CD4-positive, alpha-beta T cell treated with Interleukin-10 for 1 hour (primary cell): ENCODE measurements at places on chromosomes 6 and 20.

- no peak for DNase-seq
Measured at GRCh38 chr6:45611491-45611890, 233.8 kb upstream of the SUPT3H start.

DNA sequence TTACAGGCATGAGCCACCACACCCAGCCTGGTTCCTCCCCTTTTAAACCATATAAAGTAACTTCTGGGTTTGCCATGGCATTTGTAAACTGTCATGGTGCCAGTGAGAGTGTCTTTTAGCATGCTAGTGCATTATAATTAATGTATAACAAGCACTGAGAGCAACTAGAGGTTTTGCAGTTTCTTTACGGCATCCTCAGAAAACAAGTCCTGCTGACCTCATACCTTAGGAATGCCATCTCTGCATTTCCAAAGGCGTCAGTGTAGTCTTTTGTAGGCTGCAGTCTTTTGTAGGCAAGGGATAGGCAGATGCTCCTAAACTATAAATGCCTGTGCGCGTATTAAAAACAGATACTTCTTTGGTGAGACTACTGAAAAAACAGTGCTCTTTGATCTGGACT lies 75.0 kb upstream of the EZR start:
- DNase-seq, result no peak

- no peak for DNase-seq
Measured at GRCh38 chr6:6080975-6081374, 74.2 kb upstream of the NRN1 start.

DNA sequence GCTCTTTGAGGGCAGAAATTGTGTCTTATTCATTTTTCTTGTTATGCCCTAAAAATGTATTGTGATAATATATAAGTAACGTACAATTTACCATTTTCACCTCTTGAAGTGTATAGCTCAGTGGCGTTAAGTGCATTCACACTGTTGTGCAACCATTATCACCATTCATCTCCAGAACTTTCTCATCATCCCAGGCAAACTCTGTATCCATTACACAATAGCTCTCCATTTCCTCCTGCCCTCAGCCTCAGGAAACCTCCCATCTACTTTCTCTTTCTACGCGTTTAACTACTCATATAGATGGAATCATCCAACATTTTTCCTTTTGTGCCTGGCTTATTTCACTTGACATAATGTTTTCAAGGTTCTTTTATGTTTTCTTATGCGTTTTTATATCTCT lies 184.6 kb downstream of the ESR1 start:
- no peak for DNase-seq

GRCh38 chr6:10478187-10479040 lies 42.7 kb upstream of the GCNT2 start:
- DNase-seq, result peak; percentile 39

DNA sequence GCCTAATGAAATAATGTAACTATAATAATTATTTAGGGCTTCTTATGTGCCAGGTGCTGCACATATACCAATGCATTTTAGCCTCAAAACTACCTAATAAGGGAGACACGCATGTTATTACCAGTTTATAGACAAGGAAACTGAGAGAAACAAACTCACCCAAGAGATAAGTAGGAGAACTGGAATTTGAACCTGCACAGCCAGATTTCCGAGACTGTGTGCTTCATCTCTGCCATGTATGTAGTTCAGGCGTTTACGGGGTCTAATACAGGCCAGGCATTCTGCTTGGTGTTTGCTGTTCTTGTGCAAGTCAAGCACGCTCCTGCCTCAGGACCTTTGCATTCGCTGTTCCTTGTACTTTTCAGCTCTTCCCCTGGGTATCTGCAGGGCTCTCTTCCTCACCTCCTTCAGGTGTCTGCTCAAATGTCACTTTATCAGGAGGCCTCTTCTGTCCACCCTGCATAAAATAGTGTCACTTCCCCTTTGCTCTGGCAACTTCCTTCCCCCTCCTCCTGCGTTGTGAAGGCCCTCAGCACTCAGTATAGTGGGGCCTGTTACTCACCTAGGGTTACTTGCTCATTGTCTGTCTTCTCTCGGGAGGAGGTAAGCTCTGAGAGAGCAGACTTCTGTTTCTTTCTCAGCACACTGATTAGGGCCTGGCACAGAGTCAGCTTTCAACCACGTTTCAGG lies 6.1 kb upstream of the NSFL1C start:
- DNase-seq, result no peak

DNA sequence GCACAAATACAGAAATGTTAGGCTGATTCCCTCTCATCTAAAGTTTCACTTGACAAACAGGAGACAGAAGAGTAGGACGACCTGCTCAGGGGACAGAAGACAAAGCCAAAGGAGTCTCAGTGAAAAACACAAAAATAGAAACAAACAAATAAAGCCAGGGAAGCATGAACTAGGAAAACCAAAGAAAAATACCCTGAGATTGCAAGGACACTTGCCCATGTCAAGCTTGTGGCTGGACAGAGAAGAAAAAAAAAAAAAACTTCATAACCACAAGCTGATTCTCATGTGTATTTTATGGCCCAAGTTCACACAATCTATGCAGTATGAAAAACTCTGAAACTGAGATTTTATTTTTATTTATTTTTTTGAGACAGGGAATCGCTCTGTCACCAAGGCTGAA lies 85.6 kb upstream of the BEND6 start:
- no peak for DNase-seq

- no peak for DNase-seq
Measured at GRCh38 chr6:163828038-163828795, 413.7 kb downstream of the QKI start.

DNA sequence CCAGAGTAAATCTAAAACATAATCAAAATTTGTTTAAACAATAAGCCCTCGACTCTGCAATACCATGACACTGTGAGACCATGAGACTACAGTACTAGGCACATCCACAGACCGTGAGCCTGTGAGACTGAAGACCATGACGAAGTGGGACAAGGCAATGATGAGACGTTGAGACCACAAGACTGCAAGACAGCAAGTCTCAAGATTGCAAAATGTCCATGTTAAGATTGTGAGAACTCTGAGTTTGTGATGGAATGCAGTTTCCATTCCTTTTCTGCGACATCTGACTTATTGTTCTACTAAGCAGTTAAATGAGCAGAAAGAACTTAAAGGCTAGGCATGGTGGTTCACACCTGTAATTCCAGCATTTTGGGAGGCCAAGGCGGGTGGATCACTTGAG lies 102.1 kb upstream of the PHACTR1 start:
- DNase-seq, result no peak

- no peak for DNase-seq
Measured at GRCh38 chr20:49786196-49786595, 26.4 kb upstream of the SLC9A8 start.

- no peak for DNase-seq
Measured at GRCh38 chr20:47118206-47118605, 223.6 kb downstream of the EYA2 start.

DNA sequence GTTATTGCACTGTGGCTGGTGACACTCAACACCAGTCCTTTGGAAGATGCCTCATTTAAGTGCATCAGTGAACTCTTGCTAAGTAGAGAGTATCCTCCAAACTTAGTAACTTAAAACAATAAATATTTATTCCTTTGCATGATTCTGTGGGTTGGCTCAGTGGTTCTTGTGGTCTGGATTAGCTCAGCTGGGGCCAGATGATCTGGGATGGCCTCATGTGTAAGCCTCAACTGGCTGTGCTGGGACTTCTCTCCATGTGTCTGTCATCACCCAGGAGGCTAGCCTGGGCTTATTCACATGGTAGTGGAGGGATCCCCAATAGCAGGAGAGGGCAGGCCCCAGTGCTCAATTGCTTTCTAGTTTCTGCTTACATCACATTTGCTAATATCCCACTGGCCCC lies 8.3 kb downstream of the LRRN4 start:
- DNase-seq, result no peak

DNA sequence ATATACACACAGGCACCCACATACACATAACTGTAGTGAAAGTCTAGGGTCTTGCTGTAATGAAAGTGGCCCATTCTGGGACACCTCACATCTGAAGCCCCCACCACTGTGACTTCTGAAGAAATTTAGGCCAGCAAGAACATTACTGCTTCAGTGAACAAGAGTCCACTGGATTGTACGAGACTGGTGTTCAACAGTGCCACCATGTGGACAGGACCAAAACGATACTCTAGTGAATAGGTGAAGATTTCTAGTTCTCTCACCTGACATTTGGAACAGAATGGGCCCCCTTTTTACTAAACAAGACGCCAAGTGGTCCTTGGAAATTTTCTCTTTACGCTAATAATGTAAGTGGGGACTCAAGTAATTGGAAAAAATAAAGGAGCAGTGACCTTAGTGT lies 156.9 kb downstream of the MAFB start:
- no peak for DNase-seq

- DNase-seq, result peak; percentile 98
Measured at GRCh38 chr6:26026833-26027490, 60.3 kb upstream of the HFE start.

DNA sequence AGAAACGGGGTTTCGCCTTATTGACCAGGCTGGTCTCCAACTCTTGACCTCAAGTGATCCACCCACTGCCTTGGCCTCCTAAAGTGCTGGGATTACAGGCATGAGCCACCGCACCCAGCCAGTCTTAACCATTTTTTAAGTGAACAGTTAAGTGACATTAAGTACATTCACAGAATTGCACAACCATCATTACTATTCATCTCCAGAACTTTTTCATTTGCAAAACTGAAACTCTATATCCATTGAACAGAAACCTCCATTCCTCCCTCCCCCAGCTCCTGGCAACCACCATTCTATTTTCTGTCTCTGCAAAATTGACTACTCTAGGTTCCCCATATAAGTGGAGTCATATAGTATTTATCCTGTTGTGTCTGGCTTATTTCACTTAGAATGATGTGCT lies 59.7 kb downstream of the PLCB4 start:
- DNase-seq, result no peak

- DNase-seq, result no peak
Measured at GRCh38 chr6:147390909-147391536, 117.5 kb upstream of the SAMD5 start.

DNA sequence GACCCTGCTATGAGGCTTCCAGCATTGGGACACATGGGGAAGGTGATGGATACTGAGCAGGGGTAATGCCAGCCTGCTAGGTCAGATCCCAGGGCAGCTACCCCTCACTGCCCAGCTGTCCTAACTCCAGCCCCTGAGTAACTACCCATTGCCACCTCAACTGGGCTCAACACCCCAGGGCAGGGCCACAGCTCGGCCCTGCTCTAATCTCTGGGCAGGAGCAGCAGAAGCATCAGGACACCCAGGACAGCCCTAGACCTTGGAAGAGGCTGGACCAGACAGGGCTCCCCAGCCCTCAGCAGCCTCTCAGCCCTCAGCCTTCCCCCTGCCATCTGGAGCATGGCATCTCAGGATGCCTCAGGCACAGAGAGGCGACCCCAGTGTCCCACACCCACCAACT lies 67.4 kb upstream of the TOP1 start:
- no peak for DNase-seq

DNA sequence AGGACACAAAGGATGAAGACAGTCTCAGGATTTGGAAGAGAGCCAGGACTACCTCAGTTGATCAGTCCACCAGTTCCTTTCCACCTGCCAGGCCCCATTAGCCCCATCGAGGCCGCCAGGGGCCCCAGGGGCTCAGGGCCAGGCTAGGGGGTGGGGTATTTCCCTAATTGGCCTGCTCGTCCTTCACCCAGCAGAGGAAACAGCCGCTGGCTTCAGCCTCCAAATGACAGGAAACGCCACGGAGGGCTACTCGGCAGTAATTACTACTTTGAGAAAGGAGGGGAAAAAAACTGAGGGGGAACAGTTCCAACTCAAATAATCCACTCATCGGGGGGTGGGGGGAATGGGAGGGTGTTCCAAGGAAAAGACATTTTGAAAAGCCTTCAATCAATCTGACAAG lies 42.7 kb downstream of the MAFB start:
- DNase-seq, result no peak

DNA sequence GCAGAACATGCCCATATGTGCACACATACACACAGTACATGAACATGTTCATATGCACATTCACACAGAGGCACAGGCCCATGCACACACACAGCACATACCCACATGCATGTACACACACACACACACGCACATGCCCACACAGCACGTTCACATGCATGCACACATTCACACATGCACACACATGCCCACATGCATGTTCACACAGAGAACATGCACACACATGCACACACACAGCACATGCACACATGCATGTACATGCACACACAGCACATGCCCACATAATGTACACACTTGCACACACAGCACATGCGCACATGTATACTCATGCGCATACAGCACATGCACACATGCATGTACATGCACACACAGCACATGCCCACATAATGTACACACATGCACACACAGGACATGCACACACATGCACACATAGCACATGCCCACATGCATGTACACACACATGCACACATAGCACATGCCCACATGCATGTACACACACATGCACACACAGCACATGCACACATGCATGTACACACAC lies 25.9 kb downstream of the RNASET2 start:
- DNase-seq, result no peak

- DNase-seq, result no peak
Measured at GRCh38 chr6:166005944-166006899, 161.4 kb downstream of the TBXT start.

- no peak for DNase-seq
Measured at GRCh38 chr20:1490643-1491195, 501 bp downstream of the SIRPB2 start.

DNA sequence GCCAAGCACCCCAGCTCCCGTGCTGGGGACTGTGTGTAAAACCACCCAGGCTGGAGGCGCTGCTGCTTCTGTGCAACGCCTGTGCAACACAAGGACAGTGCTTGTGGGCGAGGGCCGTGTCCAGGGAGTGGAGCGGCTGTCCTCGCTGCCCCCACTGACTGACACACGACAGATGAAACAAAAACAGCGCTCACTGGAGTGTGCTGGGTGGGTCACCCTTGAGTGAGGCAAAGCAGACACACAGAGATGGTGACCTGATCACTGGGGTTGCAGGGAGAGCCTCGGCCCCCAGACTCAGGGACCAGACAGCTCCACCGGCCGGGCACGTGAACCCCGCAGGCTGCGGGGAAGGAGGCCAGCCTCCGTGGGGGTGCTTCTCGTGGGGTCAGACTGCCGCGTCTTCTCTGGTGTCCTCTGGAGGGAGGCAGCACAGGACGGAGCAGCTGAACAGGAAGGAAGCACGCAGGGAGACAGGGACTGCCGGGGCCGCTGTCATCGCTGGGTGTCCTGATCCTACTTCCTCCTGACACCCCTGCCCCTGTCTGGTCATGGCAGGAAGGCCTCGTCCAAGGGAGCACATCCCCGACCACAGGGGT lies 75.9 kb upstream of the CST7 start:
- no peak for DNase-seq

DNA sequence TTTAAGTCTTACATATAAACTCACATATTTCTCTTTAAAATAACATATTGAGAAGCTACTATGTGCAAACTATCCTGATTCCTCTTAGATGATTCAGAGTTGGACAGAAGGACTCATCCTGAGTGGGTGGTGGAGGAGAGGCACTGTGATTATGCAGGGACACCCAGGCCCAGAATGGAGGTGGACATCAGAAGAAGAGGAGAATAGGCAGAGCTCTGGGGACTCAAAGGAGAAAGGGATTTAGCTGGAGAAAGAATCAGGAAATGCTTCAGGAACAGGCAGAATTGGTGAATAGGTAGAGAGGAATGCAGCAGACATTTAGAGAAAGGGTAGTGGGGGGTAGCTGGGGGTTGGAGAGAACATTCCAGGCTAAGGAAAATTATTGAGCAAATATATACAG lies 17.4 kb downstream of the RCAN2 start:
- DNase-seq, result no peak

- DNase-seq, result no peak
Measured at GRCh38 chr6:116060572-116061283, at the start of gene FRK. TSS of gene FRK (minus strand) at chr6:116060891. CDS start at chr6:116060311, 580 bp downstream.
